Right atrium auricular region (tissue), 2 donors: ENCODE measurements at places on chromosomes 4 and X. TPM values are rescaled to one million over a fixed set of nuclear protein-coding genes. Genes with fewer than 3 reads are reported as not detected.
A peak's percentile ranks its signal among the peaks of the same experiment; 100 is the strongest.

The MAGEC2 gene
- total RNA-seq = not detected

GRCh38 chrX:136646602-136647239 lies 1.2 kb upstream of the CD40LG start:
- DNase-seq = no peak
- H3K4me3 ChIP-seq = no peak overlapping the region
- no peaks in the 10 kb centered on the region for H3K27me3 ChIP-seq
- H3K36me3 ChIP-seq = no peaks in the 10 kb centered on the region
- H3K4me1 ChIP-seq = no peaks in the 10 kb centered on the region

GRCh38 chrX:132809581-132809980 lies 148.8 kb downstream of the HS6ST2 start:
- H3K4me3 ChIP-seq = no peak overlapping the region
- no peak overlapping the region for H3K27ac ChIP-seq
- H3K27me3 ChIP-seq = no peaks in the 10 kb centered on the region
- no peak for DNase-seq
- no peaks in the 10 kb centered on the region for H3K36me3 ChIP-seq
- H3K4me1 ChIP-seq = no peaks in the 10 kb centered on the region

DNA sequence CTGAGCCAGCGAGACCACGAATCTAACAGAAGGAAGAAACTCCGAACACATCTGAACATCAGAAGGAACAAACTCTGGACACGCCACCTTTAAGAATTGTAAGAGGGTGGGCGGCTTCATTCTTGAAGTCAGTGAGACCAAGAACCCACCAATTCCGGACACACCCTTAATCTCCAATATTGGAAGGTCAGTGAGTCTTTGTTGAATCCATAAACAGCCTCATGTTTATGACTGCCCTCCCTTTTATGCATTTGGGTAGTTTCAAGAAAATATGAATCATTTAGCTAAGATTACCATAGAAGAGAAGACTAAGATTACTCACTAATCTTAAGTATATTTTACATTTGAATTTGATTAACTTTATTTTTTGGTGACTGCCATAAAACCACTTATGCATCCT lies 48.5 kb downstream of the VCX2 start:
- H3K4me3 ChIP-seq = no peak overlapping the region
- no peaks in the 10 kb centered on the region for H3K36me3 ChIP-seq
- no peaks in the 10 kb centered on the region for H3K4me1 ChIP-seq
- no peak for DNase-seq

The STPG2 gene
- 0.37 TPM for total RNA-seq

- H3K27me3 ChIP-seq = no peaks in the 10 kb centered on the region
- no peak overlapping the region for H3K27ac ChIP-seq
- no peaks in the 10 kb centered on the region for H3K4me1 ChIP-seq
- no peaks in the 10 kb centered on the region for H3K36me3 ChIP-seq
- no peak for DNase-seq
Measured at GRCh38 chrX:23394421-23394820, 59.8 kb downstream of the PTCHD1 start.

DNA sequence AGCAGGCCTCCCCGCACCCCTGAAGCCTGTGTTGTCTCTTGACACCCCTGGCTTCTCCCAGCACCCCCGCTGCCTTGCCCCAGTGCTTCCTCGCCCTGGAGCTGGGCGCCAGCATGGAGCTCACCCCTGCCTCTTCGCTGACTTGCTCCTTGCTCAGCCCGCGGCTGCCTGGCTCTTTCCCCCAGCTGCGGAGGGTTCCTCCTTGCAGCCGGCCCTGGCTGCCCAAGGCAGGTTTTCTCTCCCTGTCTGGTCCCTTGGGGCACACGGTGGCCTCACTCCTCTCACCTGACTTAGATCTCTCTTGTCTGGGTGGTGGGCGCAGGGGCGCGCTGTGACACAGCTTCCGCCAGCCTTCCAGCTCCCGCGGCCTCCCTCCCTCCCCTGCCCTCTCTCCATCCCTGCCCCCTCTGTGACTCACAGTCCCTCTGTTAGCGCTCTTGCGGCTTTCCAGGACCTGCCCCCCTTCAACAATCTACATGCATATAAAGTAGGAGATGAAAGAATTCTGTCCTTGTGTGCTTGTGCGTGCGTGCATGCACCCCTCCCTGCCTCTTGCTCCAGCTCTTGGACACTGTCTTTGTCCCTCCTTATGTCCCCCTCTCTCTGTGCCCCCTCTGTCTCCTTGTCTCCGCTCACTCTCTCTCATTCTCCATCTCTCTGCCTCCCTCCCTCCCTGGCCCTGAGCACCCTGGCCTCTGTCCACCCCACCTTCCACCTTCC lies 2.2 kb downstream of the PLXNB3 start:
- H3K36me3 ChIP-seq = no peaks in the 10 kb centered on the region
- no peaks in the 10 kb centered on the region for H3K4me1 ChIP-seq
- no peaks in the 10 kb centered on the region for H3K27me3 ChIP-seq

GRCh38 chr4:7813674-7814073 lies 126.0 kb downstream of the AFAP1 start:
- H3K4me3 ChIP-seq = no peak overlapping the region
- H3K27me3 ChIP-seq = no peaks in the 10 kb centered on the region
- DNase-seq = no peak
- no peaks in the 10 kb centered on the region for H3K4me1 ChIP-seq

- no peaks in the 10 kb centered on the region for H3K4me1 ChIP-seq
- no peaks in the 10 kb centered on the region for H3K27me3 ChIP-seq
- H3K4me3 ChIP-seq = no peak overlapping the region
- no peaks in the 10 kb centered on the region for H3K36me3 ChIP-seq
Measured at GRCh38 chr4:109810552-109811387, 4.8 kb upstream of the GAR1 start.

DNA sequence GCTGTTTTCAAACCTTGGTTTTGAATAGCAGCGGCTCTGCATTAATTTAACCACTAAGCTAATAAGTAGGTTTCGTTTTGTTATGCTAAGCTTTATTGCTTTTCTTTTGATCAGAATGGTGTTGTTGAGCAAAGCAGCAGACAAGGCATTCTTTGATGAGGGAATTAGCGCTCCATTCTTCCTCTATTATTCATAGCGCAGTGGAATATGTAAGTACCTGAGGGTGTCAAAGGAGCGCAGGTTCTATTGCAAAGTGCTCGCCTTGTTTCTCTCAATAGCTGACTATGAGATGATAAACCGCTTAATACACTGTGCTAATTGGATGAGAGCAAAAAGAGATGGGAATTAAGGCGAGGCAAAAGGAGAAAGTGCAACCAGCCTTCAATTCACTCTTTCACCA lies 16.3 kb downstream of the ARX start:
- peaks cover 17% of the 10 kb centered on the region for H3K27me3 ChIP-seq
- DNase-seq = no peak
- H3K4me1 ChIP-seq = no peaks in the 10 kb centered on the region
- H3K27ac ChIP-seq = no peak overlapping the region

- no peaks in the 10 kb centered on the region for H3K36me3 ChIP-seq
- no peaks in the 10 kb centered on the region for H3K27me3 ChIP-seq
- no peak overlapping the region for H3K4me3 ChIP-seq
- H3K4me1 ChIP-seq = no peaks in the 10 kb centered on the region
Measured at GRCh38 chr4:55308071-55308470, 38.0 kb upstream of the SRD5A3 start.

GRCh38 chr4:165326831-165327210 lies 648 bp upstream of the MSMO1 start:
- peak overlapping the region; percentile 80 for H3K27ac ChIP-seq
- peak overlapping the region; percentile 80 for H3K4me3 ChIP-seq

GRCh38 chr4:121800638-121800960 lies 524 bp upstream of the EXOSC9 start:
- DNase-seq = no peak
- H3K36me3 ChIP-seq = peaks cover 16% of the 10 kb centered on the region
- H3K4me3 ChIP-seq = peak overlapping the region; percentile 80

DNA sequence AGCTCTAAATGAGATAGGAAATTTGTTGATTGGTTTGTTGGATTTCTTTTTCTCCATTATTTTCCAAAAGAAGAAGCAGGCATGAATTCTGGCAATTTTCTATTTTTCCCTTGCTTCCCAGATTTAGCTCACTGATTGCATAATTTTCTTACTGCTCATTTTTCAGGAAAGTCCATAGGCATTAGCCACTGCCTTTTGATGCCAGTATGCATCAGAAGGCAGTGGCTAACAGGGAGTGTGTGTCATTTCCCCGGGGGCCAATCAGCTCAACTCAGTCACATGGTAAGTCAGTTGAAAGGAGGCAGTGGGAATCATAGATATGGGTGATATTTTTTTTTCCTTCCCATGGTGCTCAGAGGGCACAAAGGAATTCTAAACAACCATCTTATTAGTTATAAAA lies 156.7 kb downstream of the TRIML1 start:
- no peaks in the 10 kb centered on the region for H3K4me1 ChIP-seq
- H3K27ac ChIP-seq = no peak overlapping the region
- no peaks in the 10 kb centered on the region for H3K36me3 ChIP-seq
- DNase-seq = no peak
- no peak overlapping the region for H3K4me3 ChIP-seq
- H3K27me3 ChIP-seq = no peaks in the 10 kb centered on the region

DNA sequence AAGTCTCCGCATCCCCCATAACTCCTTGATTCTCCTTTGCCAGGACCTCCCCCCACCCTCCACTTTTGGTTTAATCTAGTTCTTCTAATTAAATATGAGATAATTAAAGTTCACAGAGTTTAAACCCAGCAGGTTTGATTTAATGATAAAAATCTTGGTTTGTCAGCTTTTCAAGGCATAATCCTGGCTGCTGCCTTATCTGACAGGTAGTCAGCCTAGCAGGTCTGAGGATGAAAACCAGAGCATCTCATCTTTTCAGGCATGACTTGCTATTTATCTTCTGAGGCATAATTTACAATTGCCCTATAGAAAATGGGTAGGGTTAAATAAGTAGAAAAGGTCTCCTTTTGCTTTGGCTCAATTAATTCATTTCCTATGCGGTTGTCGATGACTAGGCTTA lies 591.2 kb downstream of the RPA4 start:
- H3K4me3 ChIP-seq = no peak overlapping the region
- no peaks in the 10 kb centered on the region for H3K36me3 ChIP-seq
- no peak for DNase-seq
- H3K4me1 ChIP-seq = no peaks in the 10 kb centered on the region
- no peak overlapping the region for H3K27ac ChIP-seq

DNA sequence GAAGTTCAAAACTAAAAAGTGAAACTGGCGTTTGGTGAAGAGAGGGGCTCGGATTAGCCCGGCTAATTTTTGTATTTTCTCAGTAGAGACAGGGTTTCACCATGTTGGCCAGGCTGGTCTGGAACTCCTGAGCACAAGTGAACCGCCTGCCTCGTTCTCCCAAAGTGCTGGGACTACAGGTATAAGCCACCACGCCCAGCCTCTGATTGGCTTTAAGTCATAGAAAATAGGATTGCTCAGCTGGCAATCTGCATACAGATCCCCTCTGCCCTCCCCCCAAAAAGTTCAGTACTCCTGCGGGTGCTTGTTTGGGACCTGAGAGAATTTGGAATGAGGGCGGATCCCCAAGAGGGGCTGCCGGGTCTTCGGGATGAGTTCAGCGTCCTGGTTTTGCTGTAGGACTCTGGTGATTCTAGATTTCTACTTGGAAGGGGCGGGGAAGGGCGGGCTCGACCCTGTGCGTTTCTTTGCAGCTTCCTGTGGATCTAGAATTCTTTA lies 537 bp upstream of the PRKX start:
- no peaks in the 10 kb centered on the region for H3K36me3 ChIP-seq
- H3K4me3 ChIP-seq = peak overlapping the region; percentile 66
- no peaks in the 10 kb centered on the region for H3K27me3 ChIP-seq
- no peak for DNase-seq

GRCh38 chr4:14772388-14772787 lies 229.9 kb upstream of the CPEB2 start:
- H3K4me3 ChIP-seq = no peak overlapping the region
- DNase-seq = no peak
- H3K4me1 ChIP-seq = no peaks in the 10 kb centered on the region
- H3K27ac ChIP-seq = no peak overlapping the region

DNA sequence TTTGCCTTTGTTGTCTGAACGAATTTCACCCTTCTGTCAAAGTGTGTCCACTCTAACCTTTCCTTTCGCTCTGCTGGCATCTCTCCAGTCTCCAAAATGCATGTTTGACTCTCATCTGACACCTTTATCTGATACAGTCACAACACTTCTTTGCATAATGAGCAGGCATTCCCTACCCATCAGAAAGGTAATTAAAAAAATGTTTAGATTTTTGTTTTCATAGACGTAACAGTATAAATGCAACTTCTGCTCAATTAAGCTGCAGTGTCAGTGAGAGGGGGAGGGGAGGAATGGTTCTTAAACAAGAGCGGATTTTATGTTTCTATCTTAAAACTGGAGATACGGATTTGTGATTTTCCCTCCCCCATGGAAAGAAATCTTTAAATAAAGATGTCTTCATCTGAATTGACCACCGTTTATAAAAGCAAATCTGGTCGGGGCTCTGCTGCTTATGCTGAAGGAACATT lies 70.2 kb downstream of the CXXC4 start:
- no peaks in the 10 kb centered on the region for H3K36me3 ChIP-seq
- no peak overlapping the region for H3K27ac ChIP-seq
- DNase-seq = no peak
- no peaks in the 10 kb centered on the region for H3K27me3 ChIP-seq

DNA sequence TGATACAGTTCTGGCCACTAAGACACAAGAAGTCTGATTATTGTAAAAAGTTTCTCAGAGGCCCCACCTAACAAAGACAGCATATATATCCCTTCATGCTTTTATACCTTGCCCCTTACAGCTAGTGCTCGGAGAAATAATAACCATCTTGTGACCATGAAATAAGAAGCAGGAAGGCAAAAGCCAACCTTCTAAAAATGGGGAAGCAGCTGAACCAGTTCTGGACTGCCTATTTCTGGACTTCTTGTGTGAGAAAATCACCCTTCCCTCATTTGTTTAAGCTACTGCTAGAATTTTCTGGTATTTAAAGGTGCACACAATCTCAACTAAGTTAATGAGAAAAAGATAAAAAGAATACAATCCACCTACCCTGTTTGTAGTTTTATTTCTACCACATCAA lies 87.5 kb downstream of the CNOT6L start:
- H3K4me1 ChIP-seq = peaks cover 14% of the 10 kb centered on the region
- no peaks in the 10 kb centered on the region for H3K27me3 ChIP-seq
- H3K27ac ChIP-seq = no peak overlapping the region
- H3K36me3 ChIP-seq = peaks cover 12% of the 10 kb centered on the region
- no peak for DNase-seq
- no peak overlapping the region for H3K4me3 ChIP-seq

The PDGFRA gene
- 42.8 TPM for total RNA-seq

- DNase-seq = no peak
- no peak overlapping the region for H3K27ac ChIP-seq
- H3K4me1 ChIP-seq = no peaks in the 10 kb centered on the region
- no peaks in the 10 kb centered on the region for H3K36me3 ChIP-seq
Measured at GRCh38 chrX:56281789-56282188, 49.6 kb downstream of the KLF8 start.

DNA sequence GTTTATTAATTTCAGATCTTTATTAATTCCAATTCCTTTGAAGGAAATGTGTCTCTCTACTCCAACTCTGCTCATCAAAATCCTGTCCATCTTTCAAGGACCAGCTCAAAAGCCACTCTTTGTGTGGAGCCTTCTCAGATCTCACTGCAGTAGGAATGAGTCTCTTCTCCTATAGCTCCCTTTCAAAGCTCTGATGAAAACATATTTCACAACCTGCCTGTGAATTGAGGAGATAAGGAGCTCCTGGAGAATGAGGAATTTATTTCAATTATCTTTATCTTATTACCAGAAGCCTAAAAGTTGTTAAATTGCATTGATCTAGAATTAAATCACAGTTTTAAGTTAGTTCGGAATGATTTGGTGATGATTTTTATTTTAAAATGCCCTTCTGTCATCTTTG lies 92.6 kb upstream of the TRPC3 start:
- no peak for DNase-seq
- H3K36me3 ChIP-seq = no peaks in the 10 kb centered on the region
- no peak overlapping the region for H3K4me3 ChIP-seq
- no peaks in the 10 kb centered on the region for H3K27me3 ChIP-seq
- H3K27ac ChIP-seq = no peak overlapping the region

The ARR3 gene
- not detected for total RNA-seq

The UPF3B gene
- total RNA-seq = 2.3 TPM
